Upper lobe of left lung (tissue), 6 donors: ENCODE measurements at places on chromosomes 4 and X. TPM values are rescaled to one million over a fixed set of nuclear protein-coding genes. Genes with fewer than 3 reads are reported as not detected.

The CHIC1 gene
- 7.6 TPM for total RNA-seq

The BGN gene
- total RNA-seq = 13.0 TPM

The TEX13C gene
- not detected for total RNA-seq

The CFI gene
- 122 TPM for total RNA-seq

The AADAT gene
- 10.1 TPM for total RNA-seq

The CTAG1A gene
- total RNA-seq = not detected

The DKK2 gene
- 1.8 TPM for total RNA-seq

The PDGFRA gene
- total RNA-seq = 136 TPM

The OCIAD2 gene
- total RNA-seq = 172 TPM

DNA sequence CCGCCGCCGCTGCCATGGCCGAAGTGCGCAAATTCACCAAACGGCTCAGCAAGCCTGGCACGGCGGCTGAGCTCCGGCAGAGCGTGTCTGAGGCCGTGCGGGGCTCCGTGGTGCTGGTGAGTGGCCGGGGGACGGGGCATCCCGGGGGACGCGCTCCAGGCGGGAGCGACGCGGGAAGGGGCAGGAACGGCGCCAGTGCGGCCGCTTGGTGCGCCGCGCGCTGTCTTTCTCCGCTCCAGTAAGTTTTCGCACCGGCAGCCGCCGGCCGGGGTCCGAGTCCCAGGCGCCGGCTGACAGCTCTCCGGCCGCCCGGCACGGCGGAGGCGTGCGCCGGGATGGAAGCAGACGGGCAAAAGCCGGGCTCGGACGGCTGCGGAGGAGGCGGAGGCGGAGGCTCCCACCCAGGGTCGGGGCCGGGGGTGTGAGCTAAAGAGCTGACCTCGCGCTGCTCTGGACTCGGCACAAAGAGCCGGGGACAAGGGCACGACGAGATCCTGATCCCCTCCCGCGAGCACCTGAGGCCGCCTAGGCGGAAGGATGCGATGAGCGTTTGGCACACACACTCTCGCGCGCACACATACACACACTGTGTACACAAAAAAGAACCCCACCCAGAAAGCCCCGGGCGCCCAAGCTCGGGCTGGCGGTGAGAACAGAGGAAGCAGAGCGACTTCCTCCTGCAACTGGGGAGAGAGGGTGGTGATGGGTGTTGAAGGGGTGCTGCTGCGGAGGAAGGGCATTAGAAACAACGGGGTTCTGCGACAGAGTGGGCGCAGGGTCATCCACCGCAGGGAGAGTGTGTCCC, 545 bp downstream of the DOCK11 start:
- DNase-seq = peak; percentile 87

GRCh38 chrX:133297284-133297683, 79.1 kb upstream of the TFDP3 start:
- DNase-seq = no peak

GRCh38 chr4:38683276-38683675, 19.3 kb downstream of the KLF3 start:
- no peak for DNase-seq

- no peak for DNase-seq
Measured at GRCh38 chr4:38710053-38710452, 46.1 kb downstream of the KLF3 start.

- no peak for DNase-seq
Measured at GRCh38 chr4:156609421-156609820, 362.2 kb downstream of the PDGFC start.

GRCh38 chrX:23511793-23512192, 155.5 kb upstream of the PRDX4 start:
- no peak for DNase-seq

- DNase-seq = no peak
Measured at GRCh38 chr4:152408514-152409327, 127.2 kb downstream of the FBXW7 start.
